Neural crest cell (in vitro differentiated cells): ENCODE measurements at places on chromosomes 5 and 9. TPM values are rescaled to one million over a fixed set of nuclear protein-coding genes. Genes with fewer than 3 reads are reported as not detected.

GFI1B gene
- not detected in 2 replicates for total RNA-seq

SUSD1 gene
- total RNA-seq, result 22.6 and 23.6 TPM in 2 replicates

CCDC69 gene
- total RNA-seq, result 1.7 and 1.8 TPM in 2 replicates

- H3K4me3 ChIP-seq, result no peak overlapping the region
- no peaks in the 10 kb centered on the region for H3K36me3 ChIP-seq
- H3K4me1 ChIP-seq, result no peaks in the 10 kb centered on the region
Measured at GRCh38 chr9:99737649-99738048, 84.0 kb upstream of the NR4A3 start.

OR1Q1 gene
- not detected in 2 replicates for total RNA-seq

- no peak overlapping the region for H3K4me3 ChIP-seq
- peaks cover 24% of the 10 kb centered on the region for H3K36me3 ChIP-seq
- H3K27ac ChIP-seq, result no peak overlapping the region
Measured at GRCh38 chr5:92424785-92425426, 1041.8 kb upstream of the ARRDC3 start.

GRCh38 chr5:147434049-147434448 lies 75.8 kb downstream of the DPYSL3 start:
- no peaks in the 10 kb centered on the region for H3K27me3 ChIP-seq
- peaks cover 3% of the 10 kb centered on the region for H3K36me3 ChIP-seq
- no peak for DNase-seq
- no peak overlapping the region for H3K4me3 ChIP-seq

- H3K36me3 ChIP-seq, result no peaks in the 10 kb centered on the region
- H3K27me3 ChIP-seq, result no peaks in the 10 kb centered on the region
- DNase-seq, result no peak
- peaks cover 30% of the 10 kb centered on the region for H3K4me1 ChIP-seq
- no peak overlapping the region for H3K27ac ChIP-seq
Measured at GRCh38 chr5:151082282-151082902, 1.6 kb upstream of the TNIP1 start.

FAM221B gene
- 0.19 and 0.43 TPM in 2 replicates for total RNA-seq

- H3K4me3 ChIP-seq, result no peak overlapping the region
- H3K4me1 ChIP-seq, result peaks cover 17% of the 10 kb centered on the region
- H3K27me3 ChIP-seq, result no peaks in the 10 kb centered on the region
- H3K36me3 ChIP-seq, result no peaks in the 10 kb centered on the region
- DNase-seq, result no peak
Measured at GRCh38 chr5:133433641-133434040, 178.7 kb downstream of the FSTL4 start.

- no peaks in the 10 kb centered on the region for H3K4me1 ChIP-seq
- no peak for DNase-seq
- H3K27me3 ChIP-seq, result peaks cover 6% of the 10 kb centered on the region
- no peak overlapping the region for H3K4me3 ChIP-seq
Measured at GRCh38 chr5:56807679-56808078, 7.7 kb upstream of the MAP3K1 start.

DNA sequence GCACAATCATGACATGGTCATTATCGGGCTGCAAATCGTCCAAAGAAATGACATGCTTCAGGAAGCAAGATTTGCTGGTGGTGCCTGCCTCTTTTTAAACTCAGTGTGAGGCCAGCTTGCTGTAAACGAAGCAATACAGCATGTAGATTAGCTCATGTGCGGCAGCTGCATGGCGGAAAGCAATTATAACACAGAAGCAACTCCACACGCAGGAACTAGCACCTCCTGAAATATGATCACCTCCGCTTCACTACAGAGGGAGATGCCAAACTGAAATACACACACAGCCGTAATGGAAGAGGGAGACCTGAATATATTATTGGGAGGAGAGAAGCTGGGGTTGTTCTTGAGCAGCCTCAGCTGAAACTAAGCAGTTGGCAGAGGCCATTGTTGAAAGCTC lies 312.5 kb downstream of the PSAT1 start:
- no peaks in the 10 kb centered on the region for H3K36me3 ChIP-seq
- H3K27ac ChIP-seq, result no peak overlapping the region

IQGAP2 gene
- 12.7 and 14.2 TPM in 2 replicates for total RNA-seq

IRX2 gene
- total RNA-seq, result 41.6 and 42.5 TPM in 2 replicates

DNA sequence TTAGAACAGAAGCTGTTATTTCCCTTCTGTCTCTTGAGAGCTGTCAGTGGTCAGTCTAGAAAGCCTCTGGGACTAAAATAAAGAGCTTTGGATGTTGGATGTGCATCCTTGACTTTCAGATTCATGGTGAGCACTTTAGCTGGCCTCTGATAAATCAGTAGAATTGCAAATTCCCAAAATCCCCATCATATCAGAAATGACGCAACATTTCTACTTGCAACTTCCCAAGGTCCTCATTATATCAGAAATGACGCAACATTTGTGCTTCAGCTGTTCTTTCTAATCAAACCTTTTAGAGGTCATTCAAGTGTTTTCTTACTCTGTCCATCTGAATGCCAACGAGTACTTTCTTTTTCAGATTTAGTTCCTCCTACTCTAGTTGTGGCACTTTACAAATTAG lies 167.3 kb upstream of the MOCS2 start:
- H3K36me3 ChIP-seq, result no peaks in the 10 kb centered on the region
- H3K4me3 ChIP-seq, result no peak overlapping the region
- no peaks in the 10 kb centered on the region for H3K27me3 ChIP-seq
- DNase-seq, result no peak
- no peak overlapping the region for H3K27ac ChIP-seq

GRCh38 chr5:159316519-159317383 lies 13.5 kb downstream of the IL12B start:
- DNase-seq, result peak; percentile 25
- H3K36me3 ChIP-seq, result no peaks in the 10 kb centered on the region
- peaks cover 49% of the 10 kb centered on the region for H3K27me3 ChIP-seq
- H3K27ac ChIP-seq, result no peak overlapping the region
- no peak overlapping the region for H3K4me3 ChIP-seq
- H3K4me1 ChIP-seq, result no peaks in the 10 kb centered on the region

GRCh38 chr5:32147959-32148358 lies 26.2 kb downstream of the GOLPH3 start:
- no peaks in the 10 kb centered on the region for H3K27me3 ChIP-seq
- H3K27ac ChIP-seq, result no peak overlapping the region
- H3K4me1 ChIP-seq, result peaks cover 12% of the 10 kb centered on the region
- no peak overlapping the region for H3K4me3 ChIP-seq

DNA sequence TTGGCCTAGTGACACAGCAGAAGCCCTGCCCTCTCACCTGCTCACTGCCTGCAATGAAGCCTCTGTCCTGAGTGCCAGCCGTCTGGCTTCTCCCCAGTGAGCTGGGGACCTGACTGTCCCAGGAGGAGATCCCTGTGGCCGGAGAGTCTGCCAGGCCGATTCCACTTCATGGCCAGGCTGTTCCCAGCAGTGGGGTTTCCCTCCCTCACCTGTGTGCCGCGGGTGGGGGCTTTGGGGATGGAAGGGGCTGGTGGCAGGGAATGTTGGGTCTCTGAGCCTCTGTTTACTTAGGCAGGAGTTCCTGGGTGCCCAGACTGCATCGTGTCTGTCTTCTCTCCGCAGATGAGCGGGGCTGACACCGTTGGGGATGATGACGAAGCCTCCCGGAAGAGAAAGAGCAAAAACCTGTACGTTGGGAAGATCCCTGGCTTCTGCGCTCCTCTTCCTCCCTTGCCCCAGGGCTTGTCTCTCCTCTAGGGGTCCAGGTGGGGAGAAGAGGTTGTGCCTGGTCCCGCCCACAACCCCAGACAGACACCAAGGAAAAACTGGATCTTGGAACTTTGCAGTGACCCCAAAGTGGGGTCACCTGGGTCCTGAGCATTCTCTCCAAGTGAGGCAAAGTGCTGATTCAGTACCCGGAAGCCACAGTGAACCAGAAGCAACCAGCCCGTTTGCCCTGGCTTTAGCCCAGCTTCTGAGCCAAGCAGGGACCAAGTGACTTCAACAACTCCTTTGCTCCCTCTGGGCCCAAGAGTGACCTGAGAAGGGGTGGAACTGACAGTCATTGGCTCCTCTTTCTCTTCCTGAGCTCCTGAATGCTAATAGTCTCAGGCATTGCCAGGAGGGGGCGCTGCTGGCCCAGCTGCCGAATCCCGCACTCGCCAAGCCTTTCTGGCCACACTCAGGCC lies 127.7 kb downstream of the RGS3 start:
- peaks cover 52% of the 10 kb centered on the region for H3K4me1 ChIP-seq
- DNase-seq, result peak; percentile 90
- peaks cover 3% of the 10 kb centered on the region for H3K36me3 ChIP-seq
- peak overlapping the region; percentile 73 for H3K4me3 ChIP-seq
